ENCODE measurements at places on chromosomes 13 and 19.

GRCh38 chr13:27293076-27293691 is 22.6 kb downstream of the RASL11A start:
- DNase-seq = no peak

DNA sequence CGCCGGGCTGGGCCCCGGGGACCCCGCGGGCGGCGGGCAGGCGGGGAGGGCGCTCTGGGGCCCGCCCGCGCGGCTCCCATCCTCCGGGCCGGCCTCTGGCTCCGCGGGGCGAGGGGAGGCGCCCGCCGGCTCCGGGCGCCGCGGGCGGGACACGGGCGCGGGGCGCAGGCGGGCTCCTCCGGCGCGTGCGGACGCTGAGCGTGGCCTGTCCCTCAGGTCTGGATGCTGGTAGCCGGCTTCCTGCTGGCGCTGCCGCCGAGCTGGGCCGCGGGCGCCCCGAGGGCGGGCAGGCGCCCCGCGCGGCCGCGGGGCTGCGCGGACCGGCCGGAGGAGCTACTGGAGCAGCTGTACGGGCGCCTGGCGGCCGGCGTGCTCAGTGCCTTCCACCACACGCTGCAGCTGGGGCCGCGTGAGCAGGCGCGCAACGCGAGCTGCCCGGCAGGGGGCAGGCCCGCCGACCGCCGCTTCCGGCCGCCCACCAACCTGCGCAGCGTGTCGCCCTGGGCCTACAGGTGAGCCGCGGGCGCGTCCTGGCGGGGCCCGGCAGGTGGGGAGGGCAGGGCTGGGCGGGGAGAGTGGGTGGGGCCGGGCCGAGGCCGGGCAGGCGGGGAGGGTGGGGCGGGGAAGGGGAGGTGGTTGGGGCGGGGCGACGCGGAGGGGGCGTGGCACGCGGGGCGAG is 420 bp downstream of the IL17D start:
- DNase-seq = peak; percentile 70

- DNase-seq = no peak
Measured at GRCh38 chr13:30477346-30478195, 11.8 kb upstream of the HMGB1 start.

- no peak for DNase-seq
Measured at GRCh38 chr13:107585469-107586180, 629.7 kb downstream of the LIG4 start.

GRCh38 chr19:46393456-46394401 is 19.6 kb downstream of the CCDC8 start:
- no peak for DNase-seq

- no peak for DNase-seq
Measured at GRCh38 chr19:51660975-51661600, 14.5 kb upstream of the SIGLEC14 start.

DNA sequence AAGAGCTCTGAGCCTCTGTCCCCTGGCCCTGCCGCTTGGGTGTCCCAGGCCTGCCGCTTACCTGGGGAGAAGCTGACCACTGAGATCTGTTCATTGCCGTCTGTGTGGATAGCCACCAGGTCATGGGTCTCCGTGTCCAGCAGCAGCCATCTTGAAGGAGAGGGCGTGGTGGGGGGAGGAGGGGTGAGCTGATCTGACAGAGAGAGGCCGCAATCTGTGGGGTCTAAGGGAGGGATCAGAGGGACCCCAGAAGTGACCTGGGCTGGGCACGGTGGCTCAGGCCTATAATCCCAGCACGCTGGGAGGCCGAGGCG is 14.6 kb upstream of the GPR4 start:
- no peak for DNase-seq

DNA sequence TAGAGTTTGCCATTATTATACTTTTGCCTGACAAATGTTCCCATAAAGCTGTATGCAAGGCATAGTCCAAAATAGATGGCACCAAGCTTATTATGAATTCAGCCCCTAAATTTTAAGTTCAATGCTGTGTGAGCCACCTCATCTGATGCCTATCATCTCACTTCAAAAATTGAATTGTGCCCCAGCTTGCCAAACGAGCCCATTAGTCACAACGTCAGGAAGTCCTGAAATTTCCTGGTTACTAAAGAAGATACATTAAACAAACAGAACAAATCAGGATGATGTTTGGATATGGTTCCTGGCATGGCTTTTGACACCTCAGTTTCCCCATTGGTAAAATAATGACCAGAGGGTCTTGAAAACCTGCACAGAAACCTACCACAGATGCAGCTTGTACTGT is 147.5 kb upstream of the SOX21 start:
- DNase-seq = no peak

GRCh38 chr13:85616275-85616674 is 182.9 kb downstream of the SLITRK6 start:
- no peak for DNase-seq

- DNase-seq = no peak
Measured at GRCh38 chr13:60018536-60018935, 145.2 kb downstream of the DIAPH3 start.

GRCh38 chr13:51494156-51494555 is 41.3 kb upstream of the INTS6 start:
- no peak for DNase-seq

DNA sequence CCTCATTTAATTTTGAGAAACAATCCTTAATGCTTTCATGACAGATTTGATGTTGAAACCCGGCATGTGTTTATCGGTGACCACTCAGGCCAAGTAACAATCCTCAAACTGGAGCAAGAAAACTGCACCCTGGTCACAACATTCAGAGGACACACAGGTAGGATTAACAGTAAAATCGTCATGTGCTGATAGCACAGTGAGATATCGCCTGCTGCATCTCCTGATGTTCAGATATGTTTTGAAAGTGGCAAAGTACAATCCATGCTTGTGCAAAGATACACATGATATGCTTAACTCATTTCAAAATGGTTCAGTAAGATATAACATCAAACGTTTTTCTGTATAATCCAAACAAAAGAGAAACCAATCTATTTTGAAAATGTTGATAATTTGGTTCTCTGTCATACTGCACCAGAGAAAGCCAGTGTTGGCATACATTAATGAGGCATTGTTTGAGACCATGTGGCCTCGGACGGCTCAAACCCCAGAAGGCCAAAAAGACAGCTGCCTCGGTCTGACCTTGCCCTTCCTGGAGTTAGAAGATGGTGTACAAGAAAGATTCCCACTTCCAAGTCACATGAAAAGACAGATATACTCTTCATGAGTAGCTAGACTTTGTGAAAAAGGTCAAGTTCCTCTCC is 76.2 kb downstream of the DHRS12 start:
- no peak for DNase-seq

GRCh38 chr13:35964863-35965180 is 166.4 kb downstream of the DCLK1 start:
- no peak for DNase-seq

- DNase-seq = no peak
Measured at GRCh38 chr13:71699342-71699741, 167.7 kb downstream of the DACH1 start.

- no peak for DNase-seq
Measured at GRCh38 chr13:79404361-79404760, 1.7 kb downstream of the RBM26 start.

All from T1000 (cell line).